ENCODE measurements at places on chromosomes 2 and 18.

DNA sequence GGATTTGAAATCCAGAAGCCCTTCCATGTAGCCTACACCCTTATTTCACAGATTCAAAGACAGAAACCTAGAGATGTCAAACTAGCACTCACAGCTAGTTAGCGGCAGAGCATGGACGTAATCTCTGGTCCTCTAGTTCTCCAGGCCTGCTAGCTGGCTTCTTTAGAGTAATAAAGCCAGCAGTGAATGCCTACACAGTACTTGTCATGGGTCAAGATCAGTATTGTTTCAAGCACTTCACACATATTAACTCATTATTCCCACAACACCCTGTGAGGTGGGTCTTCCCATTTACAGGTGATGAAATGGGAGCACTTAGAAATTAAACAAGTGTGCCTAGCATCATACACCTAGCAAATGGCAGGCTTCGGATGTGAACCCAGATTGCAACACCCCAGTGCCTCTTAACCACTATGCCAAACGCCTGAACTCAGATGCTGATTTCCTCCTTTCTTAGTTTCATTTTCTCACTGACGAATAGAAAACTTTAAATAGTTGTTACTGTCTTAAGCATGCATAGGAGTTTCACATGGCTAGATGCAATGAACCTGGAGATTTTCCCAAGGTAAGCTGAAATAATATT lies 14.5 kb upstream of the ZBTB14 start:
- DNase-seq, result no peak

GRCh38 chr2:37215250-37215649 lies 16.1 kb downstream of the CEBPZ start:
- DNase-seq, result no peak

- no peak for DNase-seq
These were observed 12.9 kb upstream of the DTNA start for GRCh38 chr18:34697233-34697632.

GRCh38 chr2:174762464-174762863 lies 1.8 kb downstream of the CHRNA1 start:
- no peak for DNase-seq

GRCh38 chr18:8654503-8655451 lies 45.5 kb downstream of the RAB12 start:
- DNase-seq, result peak; percentile 53

- no peak for DNase-seq
These were observed 108.5 kb downstream of the GLI2 start for GRCh38 chr2:120844070-120844738.

DNA sequence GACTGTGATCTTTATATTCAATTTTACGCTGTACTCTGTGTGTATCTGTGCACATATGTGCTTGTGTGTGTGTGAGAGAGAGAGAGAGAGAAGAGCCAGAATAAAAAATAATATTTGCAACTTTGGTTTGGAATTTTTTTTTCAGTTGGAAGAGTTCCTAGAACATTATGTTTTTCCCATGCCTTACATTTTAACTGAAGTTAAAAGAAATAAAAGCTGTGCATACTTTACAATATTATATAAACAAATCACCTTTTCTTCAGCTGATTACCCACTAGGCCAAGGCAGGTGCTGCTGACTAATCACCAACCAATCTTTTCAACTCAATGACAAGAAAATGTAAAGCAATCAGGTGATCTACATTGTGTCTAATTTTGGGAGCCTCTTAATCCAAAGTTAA lies 366.3 kb downstream of the NYAP2 start:
- DNase-seq, result no peak

- no peak for DNase-seq
These were observed at the start of gene FHOD3 for GRCh38 chr18:36297417-36298125. TSS of gene FHOD3 (plus strand) at chr18:36297713. CDS start at chr18:36297836, 123 bp downstream.

DNA sequence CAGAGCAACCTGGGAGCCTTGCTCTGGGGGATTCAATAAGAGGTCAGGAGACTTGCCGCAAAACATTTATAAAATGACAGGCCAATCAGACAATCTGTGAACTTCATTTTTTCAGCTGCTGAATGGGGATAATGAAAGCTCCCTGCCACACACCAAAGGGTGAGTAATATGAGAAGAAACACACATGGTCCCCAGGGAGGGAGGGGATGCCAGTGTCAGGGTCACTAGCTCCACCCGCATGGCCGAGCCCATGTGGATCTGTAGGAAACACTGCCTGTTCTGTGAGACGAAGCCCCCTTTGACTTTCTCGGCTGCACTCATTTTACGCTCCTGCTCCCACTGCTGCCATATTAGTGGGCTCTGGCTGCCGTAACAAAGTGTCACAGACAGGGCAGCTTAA lies 521.0 kb upstream of the RAB6C start:
- DNase-seq, result no peak

DNA sequence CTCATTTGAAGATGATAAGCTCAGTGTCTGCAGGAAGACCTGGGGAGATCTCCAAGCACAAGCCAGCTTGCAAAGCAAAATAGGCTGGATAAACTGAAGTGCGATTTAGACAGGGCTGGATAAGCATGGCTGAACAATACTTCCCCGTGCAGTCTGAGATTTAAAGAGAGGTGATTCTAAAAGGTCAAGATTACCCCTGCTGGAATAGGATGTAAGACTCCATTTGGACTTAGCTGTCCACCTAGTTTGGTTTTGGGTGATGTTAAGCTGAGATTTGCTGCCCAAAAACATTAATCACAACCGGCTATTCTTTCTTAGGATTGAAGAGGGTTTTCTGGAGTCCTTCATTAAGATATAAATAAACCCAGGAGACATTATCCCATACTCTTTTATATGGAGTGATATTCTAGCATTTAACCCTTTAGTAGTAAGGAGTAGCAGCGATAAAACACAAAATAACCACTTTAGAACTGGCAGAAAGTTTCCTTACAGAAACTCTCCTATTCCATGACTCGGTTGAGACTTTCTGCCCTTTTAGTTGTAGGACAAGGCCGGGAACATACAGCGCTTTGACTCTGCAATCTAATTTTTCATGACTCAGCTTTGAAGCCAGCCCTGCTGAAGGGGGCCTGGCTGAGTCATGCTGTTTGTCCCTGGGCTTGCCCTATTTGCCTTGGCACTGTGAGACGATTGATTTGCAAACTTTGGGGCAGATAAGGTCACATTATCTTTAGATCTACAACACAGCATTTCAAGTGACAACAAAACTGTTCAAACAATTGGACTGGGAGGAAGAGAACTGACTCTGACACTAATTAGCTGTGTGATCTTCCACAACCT lies 238.2 kb downstream of the GCA start:
- DNase-seq, result no peak

DNA sequence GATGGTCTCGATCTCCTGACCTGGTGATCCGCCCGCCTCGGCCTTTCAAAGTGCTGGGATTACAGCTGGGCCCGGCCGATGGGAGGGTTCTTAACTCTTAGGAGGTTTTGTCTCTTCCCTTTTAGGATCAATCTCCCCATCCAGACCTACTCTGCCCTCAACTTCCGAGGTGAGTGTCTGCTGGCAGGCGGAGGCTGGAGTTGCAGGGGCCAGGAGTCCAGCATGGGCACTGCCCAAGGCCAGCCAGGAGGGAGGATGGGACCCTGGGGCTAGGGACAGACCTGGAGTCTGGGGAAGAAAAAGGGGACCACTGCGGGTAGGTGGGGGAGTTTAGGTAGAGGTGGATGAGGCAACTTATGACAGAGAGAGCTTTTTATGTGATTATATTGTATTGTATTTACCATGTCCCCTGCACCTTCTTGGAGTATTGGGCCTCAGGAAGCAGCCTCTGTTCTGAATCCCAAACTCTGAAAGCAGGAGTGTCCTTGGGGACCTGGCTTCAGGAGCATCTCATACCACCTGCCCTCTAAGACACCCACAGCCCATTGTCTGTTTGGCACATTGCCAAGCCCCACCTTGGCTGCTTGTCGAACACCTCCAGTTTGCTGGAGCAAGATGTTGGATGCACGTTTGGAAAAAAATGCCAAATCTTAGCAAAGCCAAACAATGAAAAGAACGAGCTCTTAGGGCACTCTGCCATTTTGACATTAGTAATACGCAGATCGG lies 5.6 kb downstream of the DES start:
- DNase-seq, result no peak

DNA sequence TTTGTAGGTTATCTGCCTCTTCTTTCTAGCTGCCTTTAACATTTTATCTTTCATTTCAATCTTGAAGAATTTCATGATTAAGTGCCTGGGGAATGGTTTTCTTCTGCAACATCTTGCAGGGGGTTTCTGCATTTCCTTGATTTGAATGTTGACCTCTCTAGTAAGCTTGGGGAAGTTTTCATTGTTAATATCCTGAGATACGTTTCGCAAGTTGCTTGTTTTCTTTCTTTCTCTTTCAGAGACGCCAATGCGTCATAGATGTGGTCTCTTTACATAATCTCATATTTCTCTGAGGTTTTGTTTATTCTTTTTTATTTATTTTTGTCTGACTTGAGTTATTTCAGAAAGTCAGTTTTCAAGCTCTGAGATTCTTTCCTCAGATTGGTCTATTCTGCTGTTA lies 225.7 kb downstream of the XIRP2 start:
- no peak for DNase-seq

Data from NCI-H446 (cell line).